NCI-H1436 treated with DMSO at 0.1 percent for 48 hours (cell line): ENCODE measurements at places on chromosomes 4 and X.
A peak's percentile ranks its signal among the peaks of the same experiment; 100 is the strongest.

DNA sequence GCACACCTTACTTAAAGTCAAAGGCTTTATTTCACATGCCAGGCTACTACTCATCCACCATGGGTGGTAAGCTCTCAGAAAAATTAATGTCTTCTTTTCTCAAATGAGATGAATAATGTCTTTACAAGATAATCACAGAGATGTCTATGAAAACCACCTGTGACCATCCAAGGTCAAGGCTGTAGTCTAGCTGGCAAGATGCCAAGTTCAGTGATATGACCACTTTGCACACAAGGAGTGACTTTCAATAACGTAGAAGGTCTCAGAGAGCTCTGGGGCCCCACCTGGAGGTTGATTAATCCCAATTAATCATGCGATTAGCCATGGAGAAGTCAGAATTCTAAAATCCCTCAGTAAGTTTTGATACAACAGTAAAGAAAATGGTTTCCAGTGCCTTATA lies 20.5 kb downstream of the ANOS1 start:
- no peak for DNase-seq

GRCh38 chr4:24965627-24966026 lies 52.8 kb upstream of the CCDC149 start:
- no peak for DNase-seq

GRCh38 chr4:173520921-173521466 lies 9.0 kb downstream of the HAND2 start:
- no peak for DNase-seq

- no peak for DNase-seq
Measured at GRCh38 chrX:31279359-31279758, 207.5 kb upstream of the FTHL17 start.

DNA sequence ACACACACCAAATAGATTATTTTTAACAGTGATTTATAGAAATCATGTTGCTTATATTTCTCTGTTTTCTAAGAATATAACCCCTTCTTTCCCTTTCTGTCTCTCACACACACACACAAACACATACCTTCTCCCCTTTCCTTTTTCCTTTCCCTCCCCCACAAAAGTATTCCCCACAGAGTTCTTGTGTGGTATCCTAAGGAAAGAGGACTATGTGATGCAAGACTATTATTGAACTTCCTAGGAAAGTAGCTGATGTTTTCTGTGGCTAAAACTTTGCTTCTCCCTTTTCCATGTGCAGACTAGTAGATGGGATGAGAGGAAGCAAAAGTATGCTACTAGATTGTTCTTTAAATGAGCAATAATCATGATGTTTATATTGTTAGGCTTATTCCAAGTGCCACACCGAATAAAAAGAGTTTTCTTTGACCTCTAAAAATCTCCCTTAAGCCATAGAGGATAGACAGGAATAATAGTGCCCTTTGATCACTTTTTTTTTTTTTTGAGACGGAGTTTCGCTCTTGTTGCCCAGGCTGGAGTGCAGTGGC lies 38.7 kb downstream of the CPEB2 start:
- DNase-seq: no peak

GRCh38 chr4:26235500-26235899 lies 85.3 kb upstream of the RBPJ start:
- peak; percentile 12 for DNase-seq

DNA sequence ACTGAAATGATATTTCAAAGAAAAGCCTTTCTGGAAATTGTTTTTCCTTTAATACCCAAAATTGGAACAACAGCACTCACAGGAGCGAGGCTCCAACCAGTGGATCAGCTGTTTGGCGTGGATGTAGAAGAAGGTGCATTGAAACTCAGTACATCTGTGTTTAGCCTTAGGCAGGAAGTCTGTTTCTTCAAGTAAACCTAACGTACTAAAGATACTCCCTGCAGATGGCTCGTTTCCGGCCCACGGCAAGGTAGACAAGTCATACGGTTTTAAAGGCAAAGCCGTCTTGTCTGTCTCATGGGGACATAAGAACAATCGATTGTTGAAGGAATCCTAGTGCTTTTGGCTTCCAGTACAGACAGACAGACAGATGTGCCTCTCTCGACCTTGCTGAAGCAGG lies 50.0 kb upstream of the CLCN4 start:
- no peak for DNase-seq

GRCh38 chr4:114036426-114036825 lies 57.0 kb upstream of the ARSJ start:
- DNase-seq: no peak

DNA sequence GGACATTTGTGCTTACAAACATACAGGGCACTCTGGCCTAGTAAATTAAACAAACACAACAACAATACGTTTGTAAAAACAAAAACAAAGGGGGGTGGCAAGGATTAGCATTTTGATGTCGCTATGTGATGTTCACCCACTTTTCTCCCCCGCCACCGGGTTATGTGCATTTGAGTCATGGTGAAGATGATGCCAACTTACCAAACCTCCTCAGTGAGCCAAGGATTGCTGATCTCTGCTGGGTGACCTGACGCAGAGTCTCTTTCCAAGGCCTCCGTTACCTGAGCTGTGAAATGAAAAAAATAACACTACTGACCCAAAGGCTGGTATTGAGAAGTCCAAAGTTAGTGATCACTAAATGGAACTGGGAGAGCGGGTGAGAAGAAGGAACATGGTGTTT lies 85.4 kb downstream of the RBM47 start:
- DNase-seq: no peak

DNA sequence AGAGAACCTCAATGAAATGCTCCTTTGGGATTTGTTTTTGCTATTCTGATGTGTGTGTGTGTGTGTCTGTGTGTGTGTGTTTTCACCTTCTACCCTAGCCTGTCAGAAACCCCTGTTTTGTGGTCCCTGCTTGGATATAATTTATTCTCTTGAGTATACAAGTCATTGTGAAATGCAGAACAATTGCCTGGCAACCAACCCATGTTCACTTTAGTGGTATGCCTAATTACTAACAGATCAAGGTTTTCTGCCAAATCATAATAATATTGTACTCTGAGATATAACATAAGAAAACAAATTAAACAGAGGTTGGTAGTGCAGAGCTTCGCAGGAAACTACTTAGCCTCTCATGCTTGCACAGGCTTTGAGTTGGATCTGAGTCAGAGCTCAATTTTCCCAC lies 7.0 kb upstream of the TET2 start:
- DNase-seq: no peak

DNA sequence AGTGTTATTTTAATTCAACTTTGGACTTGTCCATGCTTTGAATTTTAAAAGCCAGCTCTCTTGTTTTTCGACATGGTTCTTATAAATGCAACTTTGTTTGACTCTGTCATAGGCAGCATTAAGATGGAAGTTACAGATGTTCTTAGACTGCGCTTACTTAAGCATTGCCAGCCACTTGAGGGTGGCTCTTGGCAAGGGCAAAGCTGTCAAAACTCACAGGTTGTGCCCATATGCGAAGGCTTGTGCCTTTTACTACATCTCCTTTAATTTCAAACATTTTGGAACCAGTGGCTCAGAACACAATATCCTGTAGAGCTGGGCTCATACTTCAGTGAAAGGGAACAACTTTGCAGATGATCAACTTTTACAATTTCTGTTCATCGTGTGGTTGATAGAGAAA lies 135.5 kb downstream of the TRAM1L1 start:
- no peak for DNase-seq

DNA sequence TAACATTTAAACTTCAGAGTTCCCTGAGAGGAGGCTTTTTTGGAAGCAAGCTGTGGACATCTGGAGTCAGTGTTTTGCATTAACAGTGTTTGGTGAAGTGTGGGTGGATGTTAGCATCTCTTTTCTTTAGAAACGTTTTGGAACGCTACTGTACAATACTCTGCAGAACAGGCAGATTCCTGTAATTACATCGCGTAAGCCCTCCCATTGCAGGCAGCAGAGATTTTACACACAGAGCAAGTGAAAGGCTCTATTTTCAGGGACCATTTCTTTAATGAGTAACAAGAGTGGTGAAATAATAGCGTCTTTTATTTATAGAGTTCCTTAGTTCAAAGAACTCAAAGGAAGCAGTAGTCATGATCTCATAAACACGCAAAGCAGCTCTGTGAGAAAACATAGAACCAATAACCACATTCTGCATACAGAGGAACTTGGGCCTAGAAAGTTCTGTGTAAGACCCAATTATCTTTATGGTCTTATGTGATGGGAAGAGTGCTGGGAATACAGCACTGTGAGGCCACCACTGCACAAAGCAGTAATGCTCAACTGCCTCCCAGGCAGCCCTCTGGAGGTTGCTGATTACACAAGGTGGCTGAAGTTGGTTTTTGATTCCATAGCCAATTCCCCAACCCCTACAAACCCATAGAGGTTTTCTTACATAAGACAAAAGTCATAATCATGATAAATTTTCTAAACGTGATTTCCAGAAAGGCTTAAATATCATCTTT lies 298.7 kb upstream of the EPHA5 start:
- DNase-seq: no peak

GRCh38 chrX:121886557-121886956 lies 839.1 kb downstream of the GLUD2 start:
- DNase-seq: no peak

GRCh38 chrX:9498236-9498635 lies 33.4 kb downstream of the TBL1X start:
- no peak for DNase-seq

DNA sequence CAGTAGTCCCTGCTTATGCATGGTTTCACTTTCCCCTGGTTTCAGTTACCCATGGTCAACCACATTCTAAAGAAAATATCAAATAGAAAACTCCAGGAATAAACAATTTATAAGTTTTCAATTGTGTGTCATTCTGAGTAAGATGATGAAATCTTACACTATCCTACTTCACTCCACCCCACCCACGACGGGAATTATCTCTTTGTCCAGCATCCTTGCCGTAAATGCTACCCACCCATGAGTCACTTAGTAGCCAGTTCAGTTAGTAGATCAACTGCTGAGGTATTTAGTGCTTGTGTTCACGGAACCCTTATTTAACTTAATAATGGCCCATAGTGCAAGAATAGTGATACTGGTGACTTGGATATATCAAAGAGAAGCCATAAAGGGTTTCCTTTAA lies 91.4 kb downstream of the KLHL13 start:
- no peak for DNase-seq

DNA sequence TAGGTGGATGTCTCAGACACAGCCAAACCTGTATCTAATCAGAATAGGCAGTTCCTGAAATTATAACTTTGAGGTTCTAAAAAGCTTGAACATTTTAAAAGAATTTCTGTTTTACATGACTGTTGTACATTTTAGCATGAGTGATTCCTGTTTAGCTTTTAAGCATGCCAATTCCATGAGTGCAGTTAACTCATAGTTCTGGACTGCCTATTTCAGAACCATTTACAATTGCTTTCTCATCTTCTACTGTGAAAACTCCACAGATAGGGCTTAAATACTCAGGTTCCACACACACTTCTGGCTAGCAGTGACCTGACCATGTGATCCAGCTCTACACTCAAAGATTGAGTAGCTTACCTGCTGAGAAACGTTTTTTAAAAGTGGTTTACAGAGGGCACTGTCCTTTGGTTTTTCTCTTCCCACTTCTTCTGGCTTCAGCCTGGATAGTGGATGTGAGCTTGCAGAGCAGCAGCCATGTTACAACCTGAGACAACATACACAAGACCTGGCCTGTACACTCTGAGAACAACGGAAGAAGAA lies 280.8 kb downstream of the ANKRD50 start:
- DNase-seq: no peak

- no peak for DNase-seq
Measured at GRCh38 chr4:83282049-83282535, 2.5 kb downstream of the COQ2 start.

GRCh38 chr4:68349649-68350360 lies at the start of gene YTHDC1:
TSS of gene YTHDC1 (minus strand) at chr4:68350090. CDS start at chr4:68349753, 337 bp downstream.
- DNase-seq: peak; percentile 89

DNA sequence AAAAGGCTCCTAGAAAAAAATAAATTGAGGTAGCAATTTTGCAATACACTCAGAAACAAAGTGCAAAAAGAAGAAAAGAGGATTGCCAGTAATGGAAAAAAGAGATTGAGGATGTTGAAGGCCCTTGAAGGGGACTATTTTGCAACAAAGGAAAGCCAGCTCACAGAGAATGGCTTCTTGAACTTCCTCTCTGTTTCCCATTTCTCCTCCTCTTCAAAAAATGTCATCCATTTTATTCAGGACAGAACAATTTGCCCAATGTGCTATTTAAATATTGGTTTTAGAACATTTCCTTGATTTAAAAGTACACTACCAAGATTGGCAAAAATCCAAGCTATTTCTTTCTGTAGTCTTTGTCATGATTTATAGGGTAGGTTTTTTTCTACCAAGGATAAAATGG lies 60.2 kb downstream of the GASK1B start:
- no peak for DNase-seq

GRCh38 chrX:76971393-76972376 lies 475.5 kb upstream of the FGF16 start:
- DNase-seq: no peak

- DNase-seq: no peak
Measured at GRCh38 chr4:56972389-56972788, 5.0 kb downstream of the NOA1 start.

GRCh38 chrX:126485409-126485808 lies 67.2 kb downstream of the DCAF12L1 start:
- DNase-seq: no peak
